T-helper 22 cell (primary cell): ENCODE measurements at places on chromosomes 3 and 15.

- DNase-seq: no peak
Measured at GRCh38 chr3:57154470-57155309, 10.5 kb downstream of the IL17RD start.

DNA sequence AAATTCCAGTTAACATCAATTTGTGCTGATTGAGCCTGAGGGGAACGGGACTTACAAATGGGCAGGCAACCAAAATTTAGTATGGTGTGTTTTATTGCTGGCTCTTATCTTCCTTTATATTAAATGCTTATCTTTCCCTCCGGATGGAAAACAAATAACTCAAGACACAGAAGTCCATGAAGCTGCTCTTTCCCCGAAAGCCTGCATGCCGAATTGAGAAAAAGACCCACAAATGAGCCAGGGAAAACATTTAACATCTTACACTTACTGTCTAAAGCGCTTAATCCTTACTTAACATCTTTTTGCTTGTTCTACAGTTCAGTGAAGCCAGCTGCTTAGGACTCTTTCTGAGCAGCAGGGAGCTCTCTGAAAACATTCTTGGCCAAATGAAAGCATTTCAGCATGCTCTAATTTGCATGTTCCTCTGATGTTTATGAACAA, 49.5 kb downstream of the HEG1 start:
- DNase-seq: no peak

GRCh38 chr15:65212097-65212496, 824 bp upstream of the CILP start:
- DNase-seq: no peak

DNA sequence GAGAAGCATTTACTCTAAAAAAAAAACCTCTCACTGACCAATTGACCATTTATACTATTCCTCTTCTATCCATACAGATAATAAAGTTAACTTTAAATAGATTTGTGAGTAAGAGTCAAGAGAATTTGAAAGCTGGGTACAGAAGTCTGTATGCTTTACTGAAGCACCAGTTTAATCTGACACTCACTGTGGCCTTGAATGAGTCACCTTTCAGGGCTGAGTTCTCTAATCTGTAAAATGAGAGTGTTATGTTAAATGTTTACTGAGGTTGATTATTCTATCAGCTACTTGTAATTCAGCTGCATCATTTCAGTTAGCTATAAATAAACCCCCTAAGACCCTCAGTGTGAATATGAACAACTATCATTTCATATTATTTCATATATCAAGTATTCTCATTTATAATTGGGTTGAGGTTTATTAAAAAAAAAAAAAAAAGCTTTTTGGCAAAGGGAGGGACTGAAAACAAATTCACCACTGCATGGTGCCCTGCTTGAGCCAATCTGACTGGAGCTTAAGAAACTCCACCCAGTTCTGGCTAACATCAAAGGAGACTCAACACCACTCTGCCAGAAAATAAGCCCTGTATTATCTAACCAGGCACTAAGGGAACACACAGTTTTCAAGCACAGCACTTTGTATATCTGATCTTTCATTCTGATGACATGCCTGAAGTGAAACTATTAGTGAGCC, 2.8 kb downstream of the MAP4 start:
- no peak for DNase-seq

GRCh38 chr3:57876632-57877031, 120.5 kb downstream of the SLMAP start:
- DNase-seq: no peak

DNA sequence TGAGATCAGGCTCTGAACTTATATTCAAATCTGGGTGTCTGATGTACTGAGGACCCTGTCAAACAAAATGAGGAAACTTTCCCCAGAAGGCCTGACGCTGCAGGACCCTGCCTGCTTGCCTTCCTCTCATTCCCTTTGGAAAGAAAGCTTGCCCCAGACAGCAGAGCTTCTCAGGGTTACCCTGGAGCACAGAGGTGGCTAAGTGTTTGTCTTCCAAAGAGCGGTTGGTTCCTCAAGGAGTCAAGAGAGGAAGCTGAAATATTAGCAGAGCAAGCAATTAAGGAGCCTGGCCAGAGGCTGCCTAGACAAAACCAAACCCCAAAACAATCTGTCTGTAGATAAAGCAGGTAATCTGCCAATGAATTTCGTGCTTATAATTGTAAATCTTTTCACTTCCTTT, 175.3 kb downstream of the NR1D2 start:
- DNase-seq: no peak

DNA sequence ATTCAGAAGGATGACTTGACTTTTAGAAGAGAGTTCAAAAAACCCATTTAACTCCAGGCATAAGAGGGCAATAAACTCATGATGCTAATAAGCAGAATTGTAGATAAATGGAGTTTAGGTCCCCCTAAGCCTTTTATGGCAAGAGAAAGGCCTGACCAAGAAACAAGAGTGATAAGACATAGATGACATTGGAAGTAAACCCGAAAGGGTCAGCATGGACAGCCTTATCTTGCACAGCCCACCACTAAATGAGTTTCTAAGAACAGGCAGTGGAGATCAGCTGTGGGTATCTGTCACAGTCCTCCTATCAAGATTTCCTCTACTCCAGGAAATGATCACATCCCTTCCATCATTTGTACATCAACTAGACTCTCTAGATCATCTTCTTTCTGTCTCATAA, 457.9 kb upstream of the ADAMTS9 start:
- no peak for DNase-seq

DNA sequence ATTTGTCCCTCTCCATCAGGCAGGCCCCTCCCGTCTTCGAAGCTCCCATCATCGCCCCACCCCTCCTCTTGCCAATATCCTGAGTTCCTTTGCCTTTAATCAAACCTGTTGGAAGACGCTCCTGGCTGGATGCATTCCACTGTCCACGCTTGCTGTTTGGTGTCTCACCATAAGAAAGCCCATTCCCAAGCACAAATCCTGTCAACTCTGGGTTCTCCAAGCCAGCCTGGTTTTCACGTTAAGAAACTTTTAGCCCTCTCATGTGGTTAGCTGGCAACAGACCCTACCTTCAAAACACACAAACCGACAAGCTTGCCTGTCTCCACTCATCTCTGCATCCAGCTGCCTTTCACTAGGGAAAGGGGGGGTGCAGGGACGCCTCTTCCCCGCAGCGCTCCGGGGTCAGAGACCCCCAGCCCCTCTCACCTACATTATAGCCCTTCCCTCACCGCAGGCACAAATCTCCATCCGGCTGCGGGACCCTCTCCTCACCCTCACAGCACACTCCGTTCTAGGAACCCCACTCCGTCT, 1.1 kb downstream of the GORASP1 start:
- DNase-seq: no peak

- DNase-seq: no peak
Measured at GRCh38 chr3:174457758-174458157, 401.4 kb upstream of the NAALADL2 start.

DNA sequence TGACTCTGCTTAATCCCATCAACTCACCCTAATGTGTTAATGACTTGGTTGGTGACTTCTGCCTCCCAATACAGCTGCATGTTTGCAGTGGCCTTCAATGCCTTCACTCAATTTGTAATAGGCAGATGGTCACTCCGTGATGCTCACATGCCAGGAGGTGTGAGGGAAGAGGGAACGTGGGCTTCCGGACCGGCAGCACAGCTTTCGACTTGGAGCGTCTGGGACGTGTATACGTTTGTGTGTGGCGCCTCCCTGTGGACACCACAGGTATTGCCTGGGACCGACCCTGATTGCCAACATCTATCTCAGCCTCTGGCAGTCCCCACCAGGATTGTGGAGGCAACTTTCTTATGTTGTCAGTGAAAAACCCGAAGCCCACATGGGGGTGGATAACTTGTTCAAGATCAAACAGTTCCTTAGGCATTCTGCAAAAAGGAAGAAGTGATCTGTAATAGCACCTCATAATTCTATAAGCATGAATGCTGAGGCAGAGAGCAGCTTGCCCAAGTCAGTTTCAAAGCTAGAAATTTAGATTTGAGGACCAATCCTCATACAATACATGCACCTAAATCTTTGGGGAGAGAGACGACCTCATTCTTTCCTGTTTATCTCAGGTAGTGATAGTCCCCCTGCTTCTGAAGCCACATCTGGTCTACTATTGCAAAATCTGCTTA, 16.9 kb downstream of the MRPL46 start:
- no peak for DNase-seq

- DNase-seq: no peak
Measured at GRCh38 chr15:78177447-78177873, 28.3 kb downstream of the IDH3A start.

DNA sequence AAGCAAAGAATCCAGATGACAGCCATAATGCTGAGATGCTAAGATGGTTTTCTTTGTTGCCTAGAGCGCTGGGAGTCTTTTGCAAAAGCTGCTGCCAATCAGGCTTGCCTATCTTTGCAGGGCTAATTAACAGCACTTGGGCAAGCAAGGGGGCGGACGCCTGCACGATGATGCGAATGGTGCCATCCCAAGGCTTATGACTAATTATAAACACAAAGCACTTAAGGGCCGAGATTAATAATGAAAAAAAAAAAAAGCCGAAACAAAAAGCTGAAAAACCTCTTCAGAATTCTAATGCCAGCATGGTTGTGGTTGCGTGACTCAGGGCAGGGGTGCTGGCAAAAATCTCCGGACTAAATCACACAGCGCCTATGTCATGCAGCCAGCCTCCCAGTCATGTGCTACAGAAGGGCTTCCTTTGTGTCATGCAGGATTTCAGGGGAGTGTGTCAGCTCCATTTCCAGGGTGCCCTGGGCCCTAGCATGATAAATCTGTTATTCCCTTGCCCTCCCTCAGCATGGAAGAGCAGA, 185.0 kb upstream of the ANKRD28 start:
- no peak for DNase-seq

DNA sequence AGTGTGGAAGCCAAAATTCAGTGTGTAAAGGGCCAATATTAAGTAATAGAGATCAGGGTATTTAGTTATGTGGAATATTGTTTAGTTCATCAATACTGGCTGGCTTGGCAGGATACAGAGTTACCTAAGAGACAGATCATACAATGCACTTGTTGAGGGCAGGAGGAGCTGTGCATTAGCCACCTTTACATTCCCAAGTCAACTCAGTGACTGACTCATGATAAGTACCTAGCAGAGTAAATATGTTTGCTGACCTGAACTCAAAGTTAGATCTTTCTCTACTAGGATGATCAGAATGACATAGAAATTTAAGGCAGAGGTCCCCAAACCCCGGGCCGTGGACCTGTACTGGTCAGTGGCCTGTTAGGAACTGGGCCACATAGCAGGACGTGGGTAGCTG, 3.5 kb upstream of the ABHD17C start:
- DNase-seq: no peak

- DNase-seq: no peak
Measured at GRCh38 chr15:50107591-50108408, 11.2 kb downstream of the ATP8B4 start.

DNA sequence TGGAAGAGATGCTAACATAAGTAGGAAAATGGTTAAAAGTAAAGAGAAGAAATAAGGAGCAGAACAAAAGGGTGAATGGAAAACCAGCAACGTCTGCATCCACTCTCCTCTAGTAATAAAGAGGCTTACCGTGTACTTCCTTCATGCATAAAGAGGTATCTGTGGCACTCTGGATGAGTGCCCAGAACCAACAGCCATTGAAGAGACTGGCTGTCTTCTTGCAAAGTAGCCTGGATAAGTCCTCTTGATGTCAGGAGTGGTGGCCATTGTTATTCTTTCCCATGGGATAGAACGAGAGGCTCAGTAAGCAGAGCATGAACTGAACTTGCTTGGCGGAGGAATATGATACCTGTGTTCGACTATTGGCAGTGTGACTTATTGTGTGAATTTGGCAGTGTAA, 186.2 kb upstream of the RASGRP1 start:
- no peak for DNase-seq

DNA sequence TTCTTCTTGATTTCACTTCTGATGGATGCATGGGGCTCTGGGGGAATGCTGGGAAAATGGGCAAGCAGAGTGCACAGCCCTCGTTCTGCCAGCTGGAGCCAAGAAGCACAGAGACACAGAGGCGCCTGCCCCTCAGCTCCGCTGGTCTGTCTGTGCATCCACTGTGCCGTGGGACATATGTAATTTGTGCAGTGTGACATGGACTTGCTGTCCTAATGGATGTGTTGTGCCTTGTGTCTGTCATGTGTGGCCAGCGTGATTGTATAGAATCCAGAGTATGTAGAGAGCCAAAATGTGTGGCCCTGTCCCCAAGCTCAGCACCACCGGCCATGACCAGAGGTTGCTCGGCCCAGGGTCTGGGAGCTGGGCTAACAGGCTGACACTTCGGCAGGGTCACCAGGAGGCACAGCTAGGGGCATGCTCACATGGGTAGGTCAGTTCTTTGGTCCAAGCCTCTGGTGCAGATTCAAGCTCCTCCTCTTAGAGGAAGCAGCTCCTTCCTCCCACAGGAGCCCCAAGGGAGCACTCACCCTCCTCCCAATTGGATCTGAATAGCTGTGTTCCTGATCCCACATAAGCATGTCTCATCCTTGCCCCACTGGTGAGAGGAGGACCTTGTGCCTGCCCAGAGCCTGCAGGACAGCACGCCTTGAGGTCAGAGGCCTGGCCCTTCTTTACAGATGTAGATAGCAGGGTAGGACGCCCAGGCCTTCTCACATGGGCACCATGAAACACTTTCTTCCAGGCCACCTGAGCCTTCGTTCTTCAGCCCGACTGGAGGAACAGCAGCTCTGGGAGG, 100.8 kb upstream of the ABHD17C start:
- DNase-seq: no peak

- DNase-seq: no peak
Measured at GRCh38 chr15:34206011-34206410, 3.9 kb downstream of the KATNBL1 start.

DNA sequence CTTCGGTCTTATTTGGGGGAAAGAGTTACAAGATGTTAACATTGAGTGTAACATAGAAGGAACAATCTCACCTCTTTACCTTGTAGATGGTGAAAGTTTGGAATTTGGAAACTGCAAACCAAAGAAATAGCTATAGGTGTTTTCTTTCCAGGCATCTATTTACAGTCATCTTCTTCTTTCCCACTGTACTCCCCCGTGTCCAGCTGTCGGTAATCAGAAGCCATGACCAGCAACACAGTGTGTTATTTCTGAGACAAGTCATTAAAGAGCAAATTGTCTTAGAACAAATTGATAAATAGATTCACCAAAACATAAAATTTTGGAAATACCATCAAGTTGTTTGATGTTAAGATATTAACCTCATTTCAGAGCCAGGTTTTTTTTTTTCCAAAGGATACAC, 590.5 kb upstream of the NAALADL2 start:
- DNase-seq: no peak

DNA sequence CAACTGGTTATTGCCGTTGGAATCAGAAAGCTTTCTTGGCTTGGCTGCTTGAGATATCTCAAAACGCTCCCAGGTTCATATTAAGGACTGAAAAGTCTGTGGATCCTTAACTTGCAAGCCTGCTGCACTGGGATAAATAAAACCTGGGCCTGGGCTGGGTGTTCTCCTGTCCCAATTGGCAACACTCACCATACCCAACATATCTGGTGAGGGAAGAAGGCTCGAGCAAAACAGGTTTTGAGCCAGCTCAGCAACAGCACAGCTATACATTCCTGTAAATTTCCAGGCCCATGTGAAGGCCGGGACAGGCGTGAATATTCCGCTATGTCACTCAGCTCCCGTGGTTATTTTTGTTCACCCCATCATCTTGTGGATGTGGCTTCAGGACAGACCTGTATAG, 169.0 kb upstream of the BCL6 start:
- no peak for DNase-seq

GRCh38 chr3:186217820-186218164, 108.9 kb upstream of the ETV5 start:
- DNase-seq: no peak
